ENCODE measurements at places on chromosomes 13 and 19.

DNA sequence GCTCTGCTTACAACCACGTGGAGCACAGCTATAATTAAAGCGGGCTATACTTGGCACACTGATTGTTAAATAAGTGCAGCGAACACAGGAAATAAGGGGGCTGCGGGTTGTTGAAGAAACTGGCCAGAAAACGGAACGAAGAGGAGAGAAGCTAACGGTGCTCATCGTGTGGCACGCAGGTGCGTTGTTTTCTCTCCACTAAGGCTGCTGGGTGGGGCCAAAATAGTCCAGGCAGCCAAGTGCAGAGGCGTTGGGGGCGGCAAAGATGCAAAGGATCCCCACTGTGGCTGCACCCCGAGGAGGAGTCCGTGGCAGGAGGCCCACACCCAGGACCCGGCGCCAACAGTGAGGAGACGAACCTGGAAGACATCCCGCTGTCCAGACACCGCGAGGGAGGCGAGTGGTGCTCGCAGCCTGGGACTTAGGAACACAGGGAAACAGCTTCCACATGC is 8.1 kb upstream of the ARL11 start:
- no peak for DNase-seq

- no peak for DNase-seq
Measured at GRCh38 chr19:29121684-29122083, 91.3 kb downstream of the UQCRFS1 start.

- no peak for DNase-seq
Measured at GRCh38 chr19:34788074-34788473, 15.1 kb upstream of the ZNF599 start.

DNA sequence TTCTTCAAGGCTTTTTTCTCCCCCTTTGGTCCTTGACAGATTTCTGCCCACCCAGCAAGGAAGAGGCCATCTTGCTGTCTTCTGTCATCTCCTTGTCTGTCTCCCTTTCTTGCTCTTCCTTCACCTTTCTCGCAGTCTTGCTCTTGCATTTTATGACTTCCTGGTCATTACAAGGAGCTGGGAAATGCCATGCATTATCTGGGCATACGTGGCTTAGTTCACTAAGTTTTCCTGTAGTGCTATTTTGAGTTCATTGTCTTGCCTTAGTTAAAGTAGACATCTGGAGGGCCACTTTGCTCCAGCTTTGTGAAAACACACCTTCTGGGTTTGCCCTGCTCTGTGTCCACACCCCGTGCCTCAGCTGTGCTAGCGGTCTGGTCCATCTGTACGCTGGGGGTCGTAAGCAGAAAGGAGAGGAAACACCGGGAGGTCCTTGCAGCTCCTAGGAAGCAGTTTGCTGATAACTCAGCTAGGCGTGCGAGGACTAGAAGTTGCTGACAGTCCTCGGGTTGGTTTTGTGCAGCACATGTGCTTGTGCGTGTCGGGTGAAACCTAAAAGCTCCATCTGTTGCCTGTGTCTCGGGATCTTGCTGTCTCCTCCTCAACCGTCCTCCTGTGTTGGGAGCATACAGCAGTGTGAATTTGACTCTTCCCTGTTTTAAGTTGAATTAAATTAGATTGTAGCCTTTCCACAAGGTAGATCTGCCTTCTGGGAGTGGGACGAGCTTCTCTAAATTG is 59.4 kb downstream of the ARHGEF7 start:
- no peak for DNase-seq
